ENCODE measurements at places on chromosomes 13 and 19. TPM values are rescaled to one million over a fixed set of nuclear protein-coding genes. Genes with fewer than 3 reads are reported as not detected.

The CABP5 gene
- not detected for total RNA-seq

The PSG7 gene
- not detected for total RNA-seq

The ZNF780A gene
- total RNA-seq, result 20.4 TPM

The TMEM38A gene
- total RNA-seq, result 4.8 TPM

The TUBA3C gene
- total RNA-seq, result not detected
